ENCODE measurements at places on chromosomes 4 and X.

- DNase-seq = no peak
These were observed 795.6 kb upstream of the GALNTL6 start for GRCh38 chr4:171017593-171017992.

DNA sequence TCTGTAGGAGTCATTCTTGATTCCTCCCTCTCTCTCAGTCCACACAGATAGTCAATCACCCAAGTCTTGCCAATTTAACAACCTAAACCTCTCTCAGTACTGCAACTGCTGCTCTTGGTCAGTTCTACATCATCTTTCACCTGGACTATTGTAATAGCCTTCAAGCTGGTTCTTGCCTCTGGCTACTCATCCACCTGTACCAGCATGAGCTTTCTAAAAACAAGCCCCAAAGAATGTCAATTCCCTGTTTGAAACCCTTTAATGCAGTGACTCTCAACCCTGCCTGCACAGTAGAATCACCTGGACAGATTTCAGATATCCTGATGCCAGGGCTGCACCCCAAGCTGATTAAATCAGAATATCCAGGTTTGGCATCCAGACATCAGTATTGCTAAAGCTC lies 48.3 kb downstream of the VGLL1 start:
- DNase-seq = no peak

- no peak for DNase-seq
These were observed 39.5 kb downstream of the SORBS2 start for GRCh38 chr4:185772391-185773093.

DNA sequence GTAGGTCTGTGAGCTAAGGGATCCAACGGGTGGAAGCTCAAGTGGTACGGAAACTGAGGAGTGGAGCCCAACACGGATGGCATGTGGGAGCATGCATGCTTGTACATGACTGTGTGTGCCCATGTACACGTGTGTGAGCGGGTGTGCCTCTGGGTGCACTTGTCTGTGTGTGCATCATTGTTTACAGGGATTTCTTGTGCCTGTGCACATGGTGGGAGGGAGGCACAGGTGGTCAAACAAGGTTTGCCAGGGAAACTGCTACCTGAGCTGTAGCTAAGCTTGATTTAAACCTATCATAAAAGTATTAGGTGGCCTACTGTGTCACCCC lies 122.5 kb upstream of the MAMLD1 start:
- no peak for DNase-seq

DNA sequence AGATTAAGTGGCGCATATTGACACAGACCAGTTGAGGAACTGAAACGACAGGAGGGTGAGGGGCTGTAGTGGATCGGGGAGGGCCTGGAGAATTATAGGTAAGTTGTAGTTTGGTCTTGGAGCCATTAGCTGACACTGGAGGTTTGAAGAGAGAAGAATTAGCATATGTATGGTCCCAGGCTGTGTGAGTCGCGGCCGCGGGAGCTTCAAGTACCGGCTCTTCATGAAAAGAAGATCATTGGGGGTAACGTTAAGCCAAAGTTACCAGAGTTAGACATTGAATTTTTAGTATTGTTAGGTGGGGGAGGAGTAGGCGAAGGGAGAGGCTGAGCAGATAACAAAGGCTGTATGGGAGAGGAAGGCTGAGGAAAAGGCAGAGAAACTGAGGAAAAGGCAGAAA lies 56.5 kb downstream of the ZNF674 start:
- DNase-seq = no peak

- no peak for DNase-seq
These were observed 67.0 kb downstream of the TMEM156 start for GRCh38 chr4:38964942-38965775.

- no peak for DNase-seq
These were observed 198.8 kb upstream of the BMP3 start for GRCh38 chr4:80831383-80832361.
